ENCODE measurements at places on chromosomes 2 and 18.

DNA sequence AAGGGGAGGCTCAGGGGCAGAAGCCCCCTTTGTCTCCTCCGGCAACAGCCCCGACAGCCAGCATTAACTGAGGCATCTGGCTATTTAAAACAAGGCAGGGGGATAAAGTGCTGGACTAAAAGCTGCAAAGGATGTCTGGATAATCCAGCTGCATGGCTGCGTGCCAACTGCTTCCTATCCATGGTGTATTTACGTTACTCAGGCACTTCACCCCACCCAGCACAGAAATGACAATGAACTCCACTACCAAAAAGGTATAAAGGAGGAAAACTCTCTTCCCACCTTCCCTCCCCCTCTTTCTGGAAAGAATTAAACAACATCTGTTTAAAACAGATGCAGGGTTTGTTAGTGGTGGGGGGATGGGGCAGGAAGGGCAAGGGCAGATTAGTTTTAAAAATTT lies 82.5 kb downstream of the SPRED2 start:
- peak; percentile 53 for DNase-seq

DNA sequence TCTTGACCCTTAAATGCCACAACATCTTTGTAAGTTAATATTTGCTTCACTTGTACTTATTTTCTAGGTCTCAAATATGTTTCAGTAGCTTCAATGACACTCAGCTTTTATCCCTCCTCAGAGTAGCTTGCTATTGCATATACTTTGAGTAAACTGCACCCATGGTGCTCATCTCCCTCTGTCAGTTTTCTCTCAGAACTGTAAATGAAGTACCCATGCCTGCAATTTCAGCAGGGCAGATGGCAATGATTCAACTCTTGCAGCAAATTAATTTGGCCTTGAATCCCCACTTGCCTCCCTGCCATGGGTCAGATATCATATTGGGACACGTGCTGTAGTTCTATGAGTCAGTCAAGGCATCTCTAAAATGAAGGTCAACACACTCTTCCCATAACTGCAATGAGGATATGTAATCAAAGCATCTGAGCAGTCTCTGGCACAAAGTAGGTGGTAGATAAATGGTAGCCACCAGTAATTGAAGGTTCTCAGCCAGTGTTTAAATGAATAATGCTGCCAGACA lies 225.8 kb downstream of the PIEZO2 start:
- DNase-seq, result no peak

- DNase-seq, result no peak
These were observed 4.7 kb upstream of the STAT1 start for GRCh38 chr2:191018643-191019119.

DNA sequence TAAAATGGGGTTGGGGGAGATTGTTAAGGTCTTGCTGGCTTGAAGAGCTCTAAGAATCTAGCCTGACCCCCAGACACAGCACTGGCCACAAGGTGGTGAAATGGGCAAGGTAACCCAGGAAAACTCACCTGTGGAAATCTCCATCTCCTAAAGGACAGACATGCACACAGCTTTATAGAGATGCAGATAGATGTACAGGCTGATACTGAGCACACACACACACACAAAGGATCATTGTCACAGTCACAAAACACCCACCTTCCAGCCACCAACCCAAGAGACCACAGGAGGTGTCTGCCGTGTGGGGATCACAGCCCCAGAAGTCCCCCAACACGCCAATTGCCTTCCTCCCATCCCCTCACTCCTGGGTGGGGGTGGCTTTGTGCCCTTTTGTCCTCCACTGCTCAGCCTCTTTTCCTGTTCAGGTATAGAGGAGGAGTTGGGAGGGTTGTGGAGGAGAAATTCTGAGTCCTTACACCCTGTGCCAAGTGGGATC lies 3.2 kb upstream of the CYP26B1 start:
- DNase-seq, result no peak

DNA sequence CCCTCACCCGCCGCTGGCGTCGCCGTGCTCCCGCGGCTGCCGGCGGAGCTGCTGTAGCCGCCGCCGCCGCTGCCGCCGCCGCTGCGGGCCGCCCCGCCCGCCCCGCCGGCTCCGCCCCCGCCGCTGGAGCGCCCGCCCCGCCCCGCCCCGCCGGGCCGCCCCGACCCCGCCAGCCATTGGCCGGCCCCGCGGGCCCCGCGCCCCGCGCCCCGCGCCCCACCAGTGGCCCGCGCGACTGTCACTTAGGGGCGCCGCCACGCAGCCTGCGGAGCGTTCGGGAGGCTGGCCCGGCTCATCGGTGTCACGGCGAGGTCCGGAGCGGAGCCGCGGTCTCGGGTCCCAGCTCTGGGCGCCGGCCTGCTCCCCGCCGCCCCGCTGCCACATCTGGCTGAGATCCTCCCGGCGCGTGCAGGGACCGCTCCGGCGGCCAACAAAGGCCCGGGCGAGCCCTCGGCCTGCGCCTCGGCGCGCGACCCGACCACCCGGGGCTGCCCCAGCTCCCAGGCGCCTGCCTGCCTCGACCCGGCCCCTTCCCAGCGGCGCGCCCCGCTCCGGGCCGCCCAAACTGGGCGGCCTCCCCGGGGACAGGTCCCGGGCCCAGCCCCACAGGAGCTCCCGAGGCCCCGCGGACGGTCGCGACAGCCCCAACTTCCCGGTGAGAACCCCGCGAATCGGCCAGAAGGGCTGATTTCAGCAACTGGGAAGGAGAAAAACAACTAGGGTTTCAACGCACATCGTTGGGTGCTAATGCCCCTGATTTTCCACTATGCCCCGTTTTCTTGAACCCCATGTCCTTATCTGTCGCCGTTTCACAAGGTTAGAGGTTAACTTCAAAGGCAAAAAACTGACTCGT lies at the start of gene MGAT4A:
TSS of gene MGAT4A (minus strand) at position 92 of the 853 bp plus-strand sequence. CDS start 4,800 bp downstream, outside the sequence.
- DNase-seq, result peak; percentile 68

GRCh38 chr2:151826737-151827157 lies 1.5 kb downstream of the ARL5A start:
- DNase-seq, result peak; percentile 47

DNA sequence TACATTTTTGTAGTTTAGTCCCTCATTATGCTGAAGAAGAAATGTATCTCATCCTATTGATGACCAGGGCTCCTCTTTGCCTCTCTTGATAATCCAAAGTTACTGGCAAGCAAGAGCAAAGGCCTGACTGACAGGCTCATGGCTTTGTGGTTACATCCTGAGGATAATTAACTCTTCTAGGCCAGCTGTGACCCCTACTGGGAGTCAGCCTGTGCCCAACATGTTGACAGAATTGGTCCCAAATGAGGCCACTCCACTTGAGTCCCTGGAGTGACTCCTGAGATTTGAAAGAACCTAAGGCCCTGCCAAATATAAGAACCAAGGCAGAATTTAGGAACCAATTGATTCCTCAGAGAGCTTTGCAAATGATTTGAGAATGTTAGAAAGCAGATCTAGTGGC lies 973.8 kb upstream of the CELF4 start:
- no peak for DNase-seq

Data from OCI-LY7 (cell line).